ENCODE measurements at places on chromosomes 3 and 15.

DNA sequence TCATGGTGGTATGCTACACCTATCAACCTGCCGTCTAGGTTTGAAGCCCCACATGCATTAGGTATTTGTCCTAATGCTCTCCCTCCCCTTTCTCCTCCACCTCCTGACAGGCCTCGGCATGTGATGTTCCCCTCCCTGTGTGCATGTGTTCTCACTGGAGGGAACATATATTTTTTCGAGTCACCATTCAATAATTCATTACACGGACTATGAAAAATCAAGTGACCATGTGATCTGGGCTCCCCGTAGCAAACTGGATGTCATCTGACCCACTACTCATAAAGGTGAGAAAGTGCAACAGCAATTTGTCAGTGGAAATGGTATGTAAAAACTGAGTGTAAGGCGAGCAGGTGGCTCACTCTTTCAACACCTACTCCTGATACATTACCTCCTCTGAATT, 224.3 kb upstream of the RASGRP1 start:
- DNase-seq, result no peak

- DNase-seq, result no peak
Observed at GRCh38 chr3:99713440-99713839, 75.0 kb downstream of the COL8A1 start.

GRCh38 chr15:73273181-73274002, 95.4 kb downstream of the HCN4 start:
- peak; percentile 31 for DNase-seq

DNA sequence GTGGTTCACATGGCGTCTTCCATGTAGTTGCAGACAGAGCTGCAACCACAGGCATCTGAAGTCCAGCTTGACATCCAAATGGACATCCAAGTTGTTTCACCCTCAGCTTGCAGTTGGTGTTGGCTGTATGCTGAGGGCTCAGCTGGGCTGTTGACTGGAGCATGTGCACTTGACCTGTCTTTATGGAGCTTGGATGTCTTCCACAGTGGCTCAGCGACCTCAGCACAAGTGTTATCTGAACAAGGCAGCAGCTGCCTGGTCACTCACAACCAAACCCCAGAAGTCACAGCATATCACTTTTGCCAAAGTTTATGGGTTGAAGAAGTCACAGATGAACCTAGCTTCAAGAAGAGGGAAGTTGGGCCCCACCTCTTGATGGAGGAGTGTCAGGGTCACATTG, 92.9 kb downstream of the TPRA1 start:
- DNase-seq, result no peak

DNA sequence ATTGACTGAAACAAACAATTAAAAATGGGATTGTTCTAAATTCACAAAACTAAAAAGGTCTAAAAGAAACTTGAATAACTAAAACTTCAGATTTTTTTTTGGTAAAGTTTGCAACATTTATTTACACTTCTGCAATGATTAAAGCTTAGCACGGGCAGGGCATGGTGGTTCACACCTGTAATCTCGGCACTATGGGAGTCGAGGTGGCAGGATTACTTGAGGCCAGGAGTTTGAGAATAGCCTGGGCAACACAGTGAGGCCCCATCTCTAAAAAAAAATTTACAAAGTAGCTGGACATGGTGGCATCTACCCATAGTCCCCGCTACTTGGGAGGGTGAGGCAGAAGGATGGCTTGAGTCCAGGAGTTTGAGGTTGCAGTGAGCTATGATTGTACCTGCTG, 31.6 kb downstream of the TLNRD1 start:
- DNase-seq, result no peak

DNA sequence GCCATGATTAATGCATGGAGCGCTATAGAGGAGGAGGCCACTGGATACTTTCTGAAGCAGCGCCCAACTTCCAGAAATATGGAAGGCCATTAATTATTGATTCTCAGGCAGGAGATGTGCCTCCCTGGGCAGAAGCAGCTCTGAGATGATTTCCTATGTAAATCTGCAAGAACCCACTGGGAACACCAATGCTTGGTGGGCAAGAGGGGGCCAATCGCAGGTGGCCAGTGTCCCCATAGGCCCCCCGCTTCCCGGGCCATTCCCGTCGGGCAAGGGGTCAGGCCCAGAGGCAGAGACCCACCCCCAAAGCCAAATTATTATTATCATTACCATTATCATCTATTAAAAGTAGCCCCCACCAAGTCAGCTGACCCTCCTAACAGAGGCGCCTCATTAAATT, 288.0 kb upstream of the TLE3 start:
- DNase-seq, result no peak
